ENCODE measurements at places on chromosomes 1 and 21.
A peak's percentile ranks its signal among the peaks of the same experiment; 100 is the strongest.

DNA sequence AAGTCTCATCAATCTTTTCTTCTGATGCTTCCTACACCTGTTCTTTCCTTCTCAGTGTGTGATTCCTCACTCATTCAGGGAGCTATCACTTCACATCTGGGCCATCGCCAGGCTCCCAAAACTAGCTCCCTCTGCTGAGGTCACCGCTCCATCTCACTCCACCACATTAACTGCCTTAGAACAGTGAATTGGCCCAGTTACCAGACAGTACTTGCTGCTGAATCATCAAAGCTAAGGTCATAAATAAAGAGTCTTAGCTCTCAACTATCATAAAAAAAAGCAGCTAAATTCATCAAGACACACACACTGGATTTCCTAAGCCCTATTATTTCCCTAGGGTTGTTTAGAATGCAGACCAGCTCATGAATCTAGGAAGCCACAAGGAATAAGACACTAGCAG, 18.8 kb upstream of the SRM start:
- DNase-seq = no peak

DNA sequence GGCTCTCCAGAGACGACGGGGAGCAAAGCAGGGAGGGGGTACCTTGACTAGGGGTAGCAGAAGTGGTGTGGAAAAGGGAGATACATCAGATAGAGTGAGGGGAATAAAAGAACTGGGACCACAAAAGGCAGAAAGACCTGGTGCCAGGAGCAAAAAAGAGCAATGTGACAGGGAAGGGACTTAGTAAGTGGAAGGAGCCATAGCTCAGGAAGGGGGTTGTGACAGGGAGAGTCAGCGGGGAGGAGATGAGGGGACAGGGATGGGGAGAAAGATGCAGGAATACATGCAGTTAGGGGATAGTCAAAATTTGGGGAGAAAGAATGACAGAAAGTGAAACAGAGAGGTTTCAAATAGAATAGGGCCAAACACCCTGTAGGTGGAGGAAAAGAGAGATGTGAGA, 20.5 kb downstream of the RHOU start:
- no peak for DNase-seq

- DNase-seq = no peak
Observed at GRCh38 chr1:90973897-90974798, 47.7 kb downstream of the ZNF644 start.

GRCh38 chr1:54965624-54966340, 14.6 kb upstream of the TMEM61 start:
- peak; percentile 69 for DNase-seq

DNA sequence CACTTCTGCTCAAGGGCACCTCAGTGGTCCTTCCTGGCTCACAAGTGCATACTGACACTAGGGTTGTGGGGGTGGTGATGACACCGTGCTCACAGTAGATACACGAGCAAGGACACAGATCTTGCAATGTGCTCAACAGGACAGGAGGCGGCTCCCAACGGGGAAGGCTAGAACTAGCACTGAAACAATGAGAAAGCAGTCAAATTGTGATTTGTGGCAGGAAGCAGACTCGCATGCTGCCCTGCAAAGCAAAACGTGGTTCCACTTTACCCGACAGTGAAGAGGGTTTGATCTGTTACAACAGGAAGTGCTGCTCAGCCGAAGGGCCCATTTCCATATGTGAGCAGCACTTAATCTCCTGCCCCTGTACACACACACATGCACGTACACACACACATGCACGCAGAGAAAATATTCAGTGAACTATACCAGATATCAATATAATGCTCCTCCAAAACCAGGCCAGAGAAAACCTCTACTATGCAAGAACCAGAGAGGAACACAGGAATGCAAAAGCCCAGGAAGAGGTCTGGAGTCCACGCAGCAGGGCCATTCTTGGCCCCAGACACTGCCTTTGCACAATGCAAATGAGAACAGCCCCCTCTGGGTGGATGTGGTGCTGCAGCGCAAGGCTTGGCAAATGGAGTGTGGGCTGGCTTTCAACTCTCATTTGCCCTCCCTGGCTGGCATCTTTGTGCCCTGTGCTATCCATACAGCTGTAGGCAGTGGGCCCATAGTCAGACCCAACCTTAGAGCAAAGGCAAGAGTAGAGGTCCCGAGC, 47.1 kb downstream of the KANK4 start:
- DNase-seq = peak; percentile 64

- DNase-seq = no peak
Observed at GRCh38 chr1:205652984-205653383, 21.2 kb upstream of the ELK4 start.

DNA sequence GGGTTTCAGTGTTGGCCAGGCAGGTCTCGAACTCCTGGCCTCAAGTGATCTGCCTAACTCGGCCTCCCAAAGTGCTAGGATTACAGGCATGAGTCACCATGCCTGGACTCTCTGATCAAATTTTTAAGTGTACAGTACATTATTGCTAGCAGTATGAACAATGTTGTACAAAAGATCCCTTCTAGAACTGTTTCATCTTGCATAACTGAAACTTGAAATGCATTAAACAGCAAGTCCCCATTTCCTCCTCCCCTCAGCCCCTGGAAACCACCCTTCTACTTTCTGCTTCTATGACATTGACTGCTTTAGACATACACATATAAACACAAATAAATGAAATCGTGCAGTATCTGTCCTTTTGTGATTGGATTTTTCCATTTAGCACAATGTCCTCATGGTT, 463.4 kb downstream of the PTPRC start:
- DNase-seq = no peak

DNA sequence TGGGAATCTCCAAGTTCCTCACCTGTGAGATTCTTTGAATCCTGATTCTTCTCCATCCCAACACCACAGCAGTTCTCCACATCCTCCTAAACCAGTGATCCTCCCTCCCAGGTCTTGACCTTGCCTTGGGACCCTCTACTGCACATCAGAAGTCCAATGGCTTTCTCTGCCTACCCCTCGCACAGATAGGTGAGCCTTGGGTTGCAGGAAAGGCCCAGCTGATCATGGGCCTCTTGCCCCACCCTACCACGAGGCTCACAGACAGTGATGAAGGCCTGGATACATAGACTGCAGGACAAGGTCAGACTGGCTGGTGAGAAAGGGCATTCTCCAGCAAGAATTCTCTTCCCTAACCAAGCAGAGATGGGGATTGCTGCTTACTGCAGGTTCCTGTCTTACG, 825 bp downstream of the FABP3 start:
- peak; percentile 29 for DNase-seq

GRCh38 chr21:32340863-32341848, 42.5 kb downstream of the MRAP start:
- DNase-seq = no peak

DNA sequence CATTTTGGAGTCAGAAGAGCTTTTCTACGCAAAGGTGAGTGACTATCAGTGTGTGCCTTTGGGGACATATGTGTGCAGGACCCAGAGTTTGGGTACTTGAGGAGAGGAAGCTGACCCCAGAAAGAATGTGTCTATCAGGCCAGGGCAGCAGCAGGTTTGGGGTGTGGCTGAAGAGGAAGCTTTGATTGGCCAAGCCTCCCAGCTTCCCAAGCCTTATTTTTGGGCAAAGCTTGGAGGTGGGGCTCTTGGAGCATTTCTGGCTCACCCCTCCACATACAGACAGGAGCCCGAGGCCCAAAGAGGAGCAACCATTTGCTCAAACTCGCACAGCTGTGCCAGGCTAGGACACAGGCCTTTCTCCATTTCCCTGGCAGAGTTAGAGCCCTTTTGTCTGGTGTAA, 4.7 kb downstream of the GPR3 start:
- no peak for DNase-seq

DNA sequence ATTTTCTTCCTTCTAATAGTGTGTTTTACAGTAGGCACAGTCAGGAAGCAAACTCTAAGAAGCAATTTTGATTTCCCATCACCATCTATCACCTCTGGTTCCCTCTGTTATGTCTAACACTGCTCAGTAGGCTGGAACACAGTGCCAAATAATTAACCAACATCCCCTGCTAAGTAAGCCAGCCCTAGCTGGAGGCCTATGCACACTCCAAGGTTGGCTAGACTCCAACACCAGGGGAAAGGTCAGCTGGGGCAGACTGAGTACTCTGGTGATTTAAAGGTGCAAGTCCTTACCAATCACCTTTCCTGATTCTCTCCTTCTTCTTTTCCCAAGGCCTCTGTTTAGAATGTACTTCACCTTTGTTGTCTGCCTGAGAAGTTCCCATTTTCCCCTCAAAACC, 46.5 kb upstream of the BEND5 start:
- peak; percentile 68 for DNase-seq

GRCh38 chr1:3905266-3905952, 5.3 kb upstream of the C1orf174 start:
- DNase-seq = no peak

Data from stomach (tissue), 19 donors.